Retinal pigment epithelial cell (primary cell): ENCODE measurements at places on chromosomes 7 and 10.

GRCh38 chr7:157495594-157495993 lies 158.8 kb downstream of the DNAJB6 start:
- DNase-seq, result no peak

- no peak for DNase-seq
These were observed 229.8 kb upstream of the YAE1 start for GRCh38 chr7:39336442-39336841.

GRCh38 chr10:50544857-50545429 lies 78.8 kb downstream of the SGMS1 start:
- no peak for DNase-seq

DNA sequence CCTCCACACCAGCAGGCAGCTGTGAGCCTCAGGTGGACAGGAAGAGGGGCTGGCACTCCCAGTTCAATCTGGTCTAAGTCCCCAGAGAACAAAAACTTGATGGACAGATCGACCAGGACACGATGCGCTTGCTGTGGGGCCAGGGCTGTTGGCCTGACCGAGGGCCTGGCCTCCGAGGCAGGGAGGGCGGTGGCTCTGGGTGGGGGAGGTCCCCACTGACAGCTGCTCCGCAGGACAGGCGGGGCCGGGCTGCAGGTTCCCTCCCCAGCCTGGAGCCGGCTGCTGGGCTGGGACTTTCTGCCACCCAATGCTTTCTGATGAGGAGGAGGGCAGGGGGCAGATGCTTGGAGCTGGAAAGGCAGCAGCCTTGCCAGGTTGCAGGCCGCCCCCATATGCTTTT lies 37.4 kb upstream of the ADGRA1 start:
- no peak for DNase-seq

- DNase-seq, result no peak
These were observed 23.8 kb upstream of the BICC1 start for GRCh38 chr10:58488921-58489320.
